Stimulated activated naive CD4-positive, alpha-beta T cell treated with Interleukin-2 at 50 U/mL for 16 hours (primary cell): ENCODE measurements at places on chromosomes 4 and X.

DNA sequence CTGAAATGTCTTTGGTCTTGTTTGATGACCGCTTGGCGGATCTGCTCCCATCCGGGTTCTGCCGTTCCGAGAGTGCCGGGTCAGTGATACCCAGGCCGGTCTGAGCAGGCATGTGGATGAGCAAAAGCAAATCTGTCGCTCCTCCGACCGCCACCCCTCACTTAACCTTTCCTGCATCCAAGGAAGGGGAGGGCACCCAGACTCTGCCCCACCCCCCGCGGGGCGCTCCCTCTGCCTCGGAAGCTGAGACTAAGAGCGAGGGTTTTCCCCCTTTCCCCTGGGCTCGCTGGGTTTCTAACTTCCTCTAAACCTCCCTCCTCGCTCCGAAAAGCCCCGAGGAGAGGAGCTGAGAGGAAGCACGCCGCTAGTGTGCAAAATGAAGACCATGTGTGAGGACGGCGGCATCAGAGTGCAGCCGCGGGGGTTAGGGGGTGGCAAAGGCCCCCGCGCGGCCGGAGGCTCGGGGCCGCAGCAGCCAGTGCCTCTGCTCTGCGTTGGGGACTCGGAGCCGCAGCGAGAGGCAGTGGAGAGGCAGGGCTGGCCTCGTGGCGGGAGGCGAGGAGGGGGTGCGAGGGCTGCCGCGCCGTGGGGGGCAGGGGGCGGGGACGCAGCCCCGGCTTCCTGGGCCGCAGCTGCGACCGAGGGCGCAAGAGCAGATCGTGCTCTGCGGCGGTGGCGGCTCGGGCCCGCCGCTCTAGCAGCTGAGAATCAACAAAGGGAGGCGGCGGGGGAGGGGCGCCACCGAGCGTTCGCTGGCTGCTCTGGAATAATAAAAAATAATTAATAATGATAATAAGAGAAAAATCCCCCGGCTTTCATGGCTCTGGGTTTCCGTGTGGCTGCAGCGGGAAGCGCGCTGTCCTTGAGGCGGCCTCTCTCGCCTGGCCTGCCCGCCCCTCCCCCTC lies 55.8 kb upstream of the BCOR start:
- peak; percentile 43 for DNase-seq

DNA sequence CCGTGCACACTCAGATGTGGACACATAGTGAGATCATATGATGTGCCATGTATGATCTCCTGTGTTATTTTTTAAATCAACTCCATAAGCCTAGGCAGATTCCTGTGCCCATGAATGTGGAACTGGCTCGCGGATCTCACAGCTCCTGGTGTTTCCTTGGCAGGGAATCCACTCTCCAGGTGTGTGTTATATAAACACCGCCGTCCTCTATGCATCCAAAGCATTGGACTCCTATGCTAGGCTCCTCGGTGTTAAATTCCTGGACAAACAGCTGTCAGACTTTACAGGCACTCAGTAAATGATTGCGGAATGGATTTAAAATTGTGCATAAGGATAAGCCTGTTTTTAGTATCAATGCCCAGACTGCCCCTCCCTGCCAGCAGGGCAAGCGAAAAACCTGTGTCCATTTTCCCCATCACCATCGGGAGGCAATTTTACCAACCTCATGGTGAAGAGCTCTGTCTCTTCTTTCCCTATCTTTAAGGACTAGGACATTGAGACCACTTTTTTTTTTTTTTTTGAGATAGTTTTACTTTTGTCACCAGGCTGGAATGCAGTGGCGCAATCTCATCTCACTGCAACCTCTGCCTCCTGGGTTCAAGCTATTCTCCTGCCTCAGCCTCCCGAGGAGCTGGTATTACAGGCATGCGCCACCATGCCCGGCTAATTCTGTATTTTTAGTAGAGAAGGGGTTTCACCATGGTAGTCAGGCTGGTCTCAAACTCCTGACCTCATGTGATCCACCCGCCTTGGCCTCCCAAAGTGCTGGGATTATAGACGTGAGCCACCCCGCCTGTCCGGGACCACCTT lies 23.6 kb upstream of the GPR78 start:
- no peak for DNase-seq

DNA sequence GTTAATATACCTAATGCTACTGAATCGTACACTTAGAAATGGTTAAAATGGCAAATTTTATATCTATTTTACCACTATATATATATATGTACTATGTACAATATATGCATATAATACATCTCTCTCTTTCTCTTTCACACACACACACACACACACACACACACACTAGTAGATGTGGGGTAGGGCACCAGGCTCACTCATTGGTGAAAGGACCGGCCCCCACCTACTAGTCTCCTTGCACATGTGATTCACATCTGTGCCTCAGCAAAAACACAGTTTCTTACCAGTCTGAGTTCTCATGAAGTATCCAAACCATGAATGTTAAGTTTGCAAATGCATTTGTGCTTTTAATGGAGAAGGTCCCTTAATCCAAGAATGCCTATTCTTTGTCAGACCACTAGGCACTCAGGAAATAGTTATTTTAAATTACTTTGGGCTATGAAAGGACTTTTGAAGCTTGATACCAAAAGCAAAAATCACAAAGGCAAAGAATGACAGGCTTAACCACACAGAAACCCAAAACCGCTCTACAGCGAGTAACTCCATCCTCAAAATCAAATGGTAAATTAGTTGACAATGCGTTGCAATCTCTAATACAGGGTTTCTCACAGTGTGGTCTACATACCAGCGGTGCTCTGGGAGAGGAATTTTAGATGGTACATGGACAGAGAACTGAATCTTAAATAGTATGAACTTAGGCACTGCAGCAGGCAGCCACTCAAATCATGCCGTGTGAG lies 5.8 kb downstream of the TSC22D3 start:
- DNase-seq: no peak

GRCh38 chr4:176593943-176594342 lies 198.8 kb downstream of the VEGFC start:
- DNase-seq: no peak

DNA sequence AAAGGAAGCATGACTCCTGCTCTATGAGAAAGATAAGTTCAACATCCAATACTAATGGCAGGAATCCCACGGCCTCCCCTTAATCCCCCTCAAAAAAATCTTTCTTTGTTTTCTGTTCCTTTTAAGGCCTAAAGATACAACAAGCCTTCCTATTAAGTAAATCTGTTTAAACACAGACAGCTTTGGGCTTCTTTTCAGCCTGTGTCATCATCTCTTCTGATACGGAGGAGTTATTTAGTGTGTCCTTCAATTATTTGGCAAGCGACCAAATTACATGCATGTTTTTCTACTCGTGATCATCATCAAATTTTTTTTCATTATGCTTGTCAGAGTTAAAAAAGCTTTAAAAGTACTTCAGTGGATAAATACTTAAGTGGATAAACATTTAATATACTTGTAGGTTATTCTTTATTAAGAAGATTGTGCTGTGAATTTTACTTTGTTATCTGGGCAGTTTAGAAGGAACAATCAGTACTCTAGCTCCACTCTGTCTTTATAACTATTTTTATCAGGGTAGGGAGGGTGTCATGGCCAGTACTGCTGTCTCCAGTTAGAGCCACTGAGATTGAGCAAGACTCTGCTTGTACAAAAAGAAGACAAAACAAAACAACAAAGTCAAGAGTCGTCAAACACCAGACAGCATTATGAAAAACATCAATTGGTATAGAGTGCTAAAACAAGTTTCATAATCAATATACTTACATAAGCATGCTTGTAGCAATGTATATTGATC lies 210.7 kb downstream of the PRR32 start:
- DNase-seq: no peak

- no peak for DNase-seq
Observed at GRCh38 chr4:178271386-178271785, 829.1 kb upstream of the AGA start.

DNA sequence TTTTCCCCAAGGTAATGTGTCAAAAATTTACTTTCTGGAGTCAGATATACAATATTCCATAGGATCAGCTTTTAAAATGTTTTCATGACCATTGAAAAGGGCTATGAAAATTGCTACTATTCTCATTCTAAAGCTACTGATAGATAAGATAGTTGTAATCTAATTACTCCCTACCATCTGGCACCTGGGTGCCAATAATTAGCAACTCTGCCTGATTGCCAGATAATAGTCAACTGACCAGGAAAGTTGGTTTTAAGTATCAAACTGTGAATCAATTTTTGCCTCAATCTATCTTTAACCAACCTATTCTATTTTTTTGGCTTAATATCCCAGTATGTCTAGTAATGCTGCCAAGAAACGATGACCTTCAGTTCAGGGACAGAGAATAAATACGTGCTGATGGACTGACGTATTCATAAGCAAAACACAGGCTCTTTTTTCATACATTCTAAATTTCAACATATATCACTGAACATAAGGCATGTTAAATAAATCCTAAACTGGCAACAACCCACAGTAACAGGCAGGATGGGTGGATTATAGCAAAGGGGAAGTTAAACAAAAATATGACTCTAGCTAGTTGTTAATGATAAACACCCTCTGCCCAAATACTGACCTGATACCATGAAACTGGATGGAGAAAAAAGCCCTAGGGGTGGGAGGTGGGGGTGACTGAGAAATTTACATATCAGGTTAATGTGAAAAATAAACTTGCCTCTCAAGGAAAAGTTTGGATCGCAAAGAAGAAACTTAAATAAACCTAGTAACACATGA lies 18.2 kb downstream of the SH3RF1 start:
- DNase-seq: no peak

- DNase-seq: no peak
Observed at GRCh38 chr4:186351668-186352194, 85.7 kb downstream of the F11 start.

- peak; percentile 67 for DNase-seq
Observed at GRCh38 chrX:154369449-154370299, 4.8 kb downstream of the FLNA start.

- no peak for DNase-seq
Observed at GRCh38 chr4:153348006-153348405, 3.5 kb downstream of the MND1 start.
